ENCODE measurements at places on chromosomes 12 and 14.

- no peak for DNase-seq
These were observed 316.2 kb downstream of the EGLN3 start for GRCh38 chr14:33634631-33635030.

DNA sequence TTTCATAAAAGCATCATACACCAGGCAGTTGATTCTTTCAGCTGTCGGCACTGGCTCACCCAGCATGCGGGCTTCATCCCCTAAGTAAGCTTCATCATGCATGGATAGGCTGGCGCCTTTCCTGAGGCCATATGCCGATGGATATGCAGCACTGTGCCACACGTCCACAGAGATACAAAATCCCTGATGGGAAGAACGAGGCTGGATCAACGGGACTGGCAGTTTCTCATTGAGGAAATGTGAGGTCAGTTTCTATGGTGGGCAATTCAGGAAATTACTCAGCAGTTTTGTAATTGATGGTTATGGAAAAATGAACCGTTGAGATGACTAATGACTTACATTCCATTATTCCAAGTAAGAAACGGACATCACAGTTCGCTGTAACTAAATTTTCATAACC lies 453.8 kb downstream of the TMEM121 start:
- DNase-seq, result no peak

GRCh38 chr14:64504897-64505794 lies 576 bp downstream of the ZBTB1 start:
- DNase-seq, result peak; percentile 82

GRCh38 chr12:32273063-32273522 lies 126.3 kb upstream of the FGD4 start:
- no peak for DNase-seq

DNA sequence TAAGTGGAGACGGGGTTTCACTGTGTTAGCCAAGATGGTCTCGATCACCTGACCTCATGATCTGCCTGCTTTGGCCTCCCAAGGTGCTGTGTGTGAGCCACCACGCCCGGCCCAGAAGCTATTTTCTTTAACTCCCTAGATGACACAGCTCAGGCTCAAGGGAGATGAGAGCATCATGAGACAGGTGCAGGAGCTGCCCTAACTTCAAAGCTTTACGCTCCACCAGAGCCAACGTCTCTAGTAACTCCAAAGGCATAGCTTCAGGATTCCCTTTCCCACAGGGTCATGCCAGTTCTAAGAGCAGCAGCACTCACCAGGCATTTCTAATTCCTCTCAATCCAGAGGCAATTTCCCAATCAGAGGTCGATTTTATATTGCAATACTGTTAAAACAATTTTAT lies 21.0 kb downstream of the NDUFA12 start:
- no peak for DNase-seq

Data from central memory CD8-positive, alpha-beta T cell (primary cell).